Placental pericyte (primary cell): ENCODE measurements at places on chromosomes 2 and 18. TPM values are rescaled to one million over a fixed set of nuclear protein-coding genes. Genes with fewer than 3 reads are reported as not detected.

Gene SIX3
- not detected in 2 replicates for total RNA-seq

Gene ZNF385B
- total RNA-seq: not detected in 2 replicates

Gene SERPINB7
- total RNA-seq: 1.5 and 33.6 TPM in 2 replicates

Gene OSR1
- 5.0 and 6.6 TPM in 2 replicates for total RNA-seq

Gene MTERF4
- total RNA-seq: 21.4 and 32.8 TPM in 2 replicates

Gene RAB27B
- total RNA-seq: 20.5 and 24.5 TPM in 2 replicates

Gene CTNNA2
- under 0.01 TPM in 1 of 2 replicates, not detected in the other for total RNA-seq

Gene SCG2
- total RNA-seq: 3.0 and 5.3 TPM in 2 replicates

Gene EGR4
- not detected in 2 replicates for total RNA-seq

Gene PID1
- total RNA-seq: 23.6 and 35.0 TPM in 2 replicates

Gene MAL
- not detected in 2 replicates for total RNA-seq

Gene OXER1
- total RNA-seq: not detected in 2 replicates

Gene FBXO41
- total RNA-seq: 1.4 and 1.5 TPM in 2 replicates

Gene ERICH2
- not detected in 2 replicates for total RNA-seq

Gene KIAA2012
- total RNA-seq: not detected in 2 replicates

Gene CDK15
- 1.3 and 7.0 TPM in 2 replicates for total RNA-seq

Gene TUBA4B
- total RNA-seq: not detected in 2 replicates

Gene TRABD2A
- 1.8 and 2.6 TPM in 2 replicates for total RNA-seq

Gene DYNAP
- not detected in 2 replicates for total RNA-seq

Gene PIK3C3
- total RNA-seq: 54.3 and 75.1 TPM in 2 replicates

Gene MZT2B
- total RNA-seq: 79.7 and 97.2 TPM in 2 replicates

Gene ZSCAN30
- 10.1 and 21.0 TPM in 2 replicates for total RNA-seq

Gene TFPI
- 202 and 239 TPM in 2 replicates for total RNA-seq

Gene ASXL2
- total RNA-seq: 14.2 and 20.2 TPM in 2 replicates

Gene ACAA2
- 37.1 and 54.9 TPM in 2 replicates for total RNA-seq

Gene NLRC4
- total RNA-seq: not detected in 2 replicates

Gene SLC19A3
- 0.14 and 2.4 TPM in 2 replicates for total RNA-seq

Gene TXNDC2
- 0.14 and 0.22 TPM in 2 replicates for total RNA-seq

Gene UXS1
- total RNA-seq: 39.4 and 49.7 TPM in 2 replicates

Gene CNGA3
- not detected in 2 replicates for total RNA-seq

Gene ABCG8
- total RNA-seq: not detected in 2 replicates

Gene HJURP
- 3.3 and 56.3 TPM in 2 replicates for total RNA-seq

Gene SCN3A
- under 0.01 TPM in 1 of 2 replicates, not detected in the other for total RNA-seq

Gene USP40
- 29.3 and 37.9 TPM in 2 replicates for total RNA-seq

Gene NPPC
- total RNA-seq: 0.86 TPM in 1 of 2 replicates, not detected in the other

Gene STARD6
- total RNA-seq: not detected in 2 replicates

Gene DAW1
- total RNA-seq: 1.5 and 2.7 TPM in 2 replicates

Gene STK11IP
- 17.5 and 21.0 TPM in 2 replicates for total RNA-seq

Gene RAD51AP2
- total RNA-seq: under 0.01 TPM in 1 of 2 replicates, not detected in the other

Gene COL4A4
- 0.14 and 0.22 TPM in 2 replicates for total RNA-seq

Gene MC2R
- total RNA-seq: not detected in 2 replicates

Gene AKAIN1
- total RNA-seq: not detected in 2 replicates

Gene ALPI
- total RNA-seq: not detected in 2 replicates

Gene ZAP70
- total RNA-seq: 0.43 TPM in 1 of 2 replicates, not detected in the other

Gene NT5DC4
- not detected in 2 replicates for total RNA-seq

Gene KCNIP3
- 0.57 and 0.88 TPM in 2 replicates for total RNA-seq

Gene CCDC74B
- total RNA-seq: 2.6 and 5.0 TPM in 2 replicates

Gene TMEM169
- total RNA-seq: 0.14 TPM in 1 of 2 replicates, not detected in the other

Gene KCNK3
- total RNA-seq: 0.22 and 0.29 TPM in 2 replicates

Gene SDC1
- 7.9 and 91.5 TPM in 2 replicates for total RNA-seq

Gene DSC1
- under 0.01 TPM in 1 of 2 replicates, not detected in the other for total RNA-seq

Gene ARHGAP15
- not detected in 2 replicates for total RNA-seq

Gene ZNF516
- total RNA-seq: 17.7 and 28.2 TPM in 2 replicates

Gene HOXD9
- 1.7 TPM in 1 of 2 replicates, not detected in the other for total RNA-seq

Gene RNF144A
- 0.22 and 3.9 TPM in 2 replicates for total RNA-seq

Gene SEPTIN2
- total RNA-seq: 339 and 470 TPM in 2 replicates

Gene ATOH8
- total RNA-seq: 3.6 and 10.9 TPM in 2 replicates
